Right ventricle myocardium inferior (tissue), 1 donor: ENCODE measurements at places on chromosomes 1 and 21.
A peak's percentile ranks its signal among the peaks of the same experiment; 100 is the strongest.

- DNase-seq: no peak
These were observed 49.0 kb downstream of the CACHD1 start for GRCh38 chr1:64518692-64519481.

DNA sequence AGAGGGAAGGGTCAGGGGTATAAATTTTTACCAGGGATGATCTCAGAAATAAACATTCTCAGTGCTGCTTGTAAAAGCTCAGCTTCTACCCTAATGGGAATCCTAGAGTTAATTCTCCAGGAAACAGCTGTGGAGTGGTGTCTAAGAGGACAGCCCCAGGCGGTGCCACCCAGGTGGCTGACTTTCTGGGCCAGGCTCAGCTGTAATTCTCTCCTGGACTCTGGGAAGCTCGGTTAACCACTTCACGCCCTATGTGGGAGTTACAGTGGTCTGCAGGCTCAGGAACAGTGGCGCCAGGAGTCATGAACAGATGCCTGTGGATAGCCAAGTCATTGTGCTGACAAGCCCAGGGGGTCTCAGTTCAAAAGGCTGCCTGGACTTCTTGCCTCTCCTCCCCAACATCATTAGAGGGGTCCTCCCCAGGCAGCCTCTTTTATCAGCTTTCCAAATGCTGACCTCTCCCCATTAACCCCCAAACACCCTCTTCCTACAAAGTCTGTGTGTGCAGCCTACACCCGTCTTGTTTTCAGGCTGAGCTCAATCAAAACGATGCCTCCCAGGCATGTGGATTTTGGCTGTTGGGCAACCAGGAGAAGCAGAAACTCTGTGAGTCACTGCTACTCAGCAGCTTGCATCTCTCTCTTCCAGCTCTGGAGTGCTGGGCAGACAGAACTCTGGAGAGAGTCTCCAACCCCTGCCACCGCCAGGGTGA, 1.2 kb downstream of the HHIPL2 start:
- no peak for DNase-seq

GRCh38 chr1:14110040-14110439, 410.1 kb downstream of the PRDM2 start:
- DNase-seq: no peak

- no peak for DNase-seq
These were observed at the start of gene NR5A2 for GRCh38 chr1:200027264-200027823. NR5A2 (plus strand) TSS chr1:200027710; CDS start chr1:200027848, 138 bp downstream.

DNA sequence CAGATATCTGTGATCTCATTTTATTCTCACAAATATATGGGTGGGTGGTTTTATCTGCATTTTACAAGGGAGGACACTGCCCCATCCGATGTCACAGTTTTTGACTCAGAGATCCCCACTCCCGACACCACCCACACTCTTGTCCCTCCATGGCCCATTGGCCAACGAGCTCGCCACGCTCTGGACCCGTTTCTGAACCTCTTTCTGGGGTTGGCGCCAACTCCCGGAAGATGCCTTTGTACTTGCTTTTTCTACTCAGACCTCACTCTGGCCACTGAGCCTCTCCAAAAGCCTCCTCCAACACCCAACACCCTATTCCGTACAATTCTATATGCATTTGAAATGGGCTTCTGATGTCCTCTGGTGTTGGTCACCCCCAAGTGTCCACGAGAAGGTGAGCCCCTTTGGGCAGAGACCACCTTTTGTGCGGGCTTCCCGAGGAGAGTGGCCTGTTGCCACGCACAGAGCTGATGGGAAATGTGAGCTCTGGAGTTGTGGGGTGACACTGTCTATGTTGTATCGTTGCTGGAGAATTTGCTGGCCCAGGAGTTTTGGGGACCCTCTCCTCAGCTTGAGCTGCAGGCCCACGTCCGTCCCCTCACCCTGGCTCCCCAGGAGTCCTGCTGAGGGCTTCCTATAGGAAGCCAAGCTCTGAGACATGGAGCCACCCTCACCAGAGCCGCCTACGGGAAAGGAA, 366.9 kb upstream of the VAMP3 start:
- no peak for DNase-seq

GRCh38 chr1:71039661-71040262, 7.9 kb downstream of the PTGER3 start:
- no peak for DNase-seq

DNA sequence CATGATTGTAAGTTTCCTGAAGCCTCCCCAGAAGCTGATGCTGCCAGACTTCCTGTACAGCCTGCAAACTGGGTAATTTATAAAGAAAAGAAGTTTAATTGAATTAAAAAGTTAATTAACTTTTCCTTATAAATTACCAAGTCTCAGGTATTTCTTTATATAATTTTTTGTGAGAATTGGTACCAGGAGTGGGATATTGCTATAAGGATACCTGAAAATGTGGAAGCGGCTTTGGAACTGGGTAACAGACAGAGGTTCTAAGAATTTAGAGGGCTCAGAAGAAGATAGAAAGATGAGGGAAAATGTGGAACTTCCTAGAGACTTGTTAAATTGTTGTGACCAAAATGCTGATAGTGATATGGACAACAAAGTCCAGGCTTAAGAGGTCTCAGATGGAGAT, 163.1 kb downstream of the PTPRU start:
- no peak for DNase-seq

- DNase-seq: peak; percentile 91
These were observed at the start of gene COL6A1 for GRCh38 chr21:45981151-45982091. COL6A1 (plus strand) TSS chr21:45981770; CDS start chr21:45981851, 81 bp downstream.

DNA sequence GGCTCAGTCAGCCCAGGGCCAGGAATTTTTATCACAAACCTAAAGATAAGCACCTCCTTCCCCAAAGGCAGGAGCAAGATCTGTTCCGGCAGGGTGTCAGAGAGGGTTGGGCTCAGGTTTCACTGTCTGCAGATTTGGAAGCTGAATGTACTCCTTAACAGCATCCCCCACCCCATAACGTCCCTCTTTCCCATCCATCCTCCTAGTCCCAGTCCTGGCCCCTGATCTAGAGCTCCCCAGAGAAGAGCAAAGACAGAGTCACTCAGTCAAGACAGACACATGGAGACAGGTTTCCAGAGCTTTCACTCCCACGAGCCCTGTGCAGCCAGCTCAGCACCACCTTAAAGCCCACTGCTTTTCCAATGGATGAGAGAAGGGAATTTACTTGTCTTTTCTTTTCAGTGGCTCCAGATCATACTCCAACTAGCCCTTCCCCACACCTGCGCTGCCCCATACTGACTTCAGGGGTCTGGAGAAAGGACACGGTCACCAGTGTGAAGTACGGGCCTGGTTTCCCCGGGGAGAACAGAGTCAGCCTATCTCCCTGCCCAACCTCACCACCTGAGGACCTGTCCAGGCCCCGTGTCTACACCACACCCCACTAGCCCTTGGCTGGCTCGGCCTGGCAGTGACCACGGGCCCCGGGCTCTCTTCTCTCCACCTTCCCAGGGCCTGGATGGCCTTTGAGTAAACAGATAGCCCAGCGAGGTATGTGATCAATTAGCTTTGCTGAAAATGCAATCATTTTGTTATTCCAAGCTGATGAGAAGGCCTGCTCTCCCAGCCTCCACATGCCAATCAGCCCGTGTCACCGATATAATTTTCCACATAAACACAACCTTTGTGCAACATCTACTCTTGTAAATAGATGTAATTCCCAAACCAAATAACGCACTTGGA, 249.1 kb downstream of the FOXD2 start:
- no peak for DNase-seq

DNA sequence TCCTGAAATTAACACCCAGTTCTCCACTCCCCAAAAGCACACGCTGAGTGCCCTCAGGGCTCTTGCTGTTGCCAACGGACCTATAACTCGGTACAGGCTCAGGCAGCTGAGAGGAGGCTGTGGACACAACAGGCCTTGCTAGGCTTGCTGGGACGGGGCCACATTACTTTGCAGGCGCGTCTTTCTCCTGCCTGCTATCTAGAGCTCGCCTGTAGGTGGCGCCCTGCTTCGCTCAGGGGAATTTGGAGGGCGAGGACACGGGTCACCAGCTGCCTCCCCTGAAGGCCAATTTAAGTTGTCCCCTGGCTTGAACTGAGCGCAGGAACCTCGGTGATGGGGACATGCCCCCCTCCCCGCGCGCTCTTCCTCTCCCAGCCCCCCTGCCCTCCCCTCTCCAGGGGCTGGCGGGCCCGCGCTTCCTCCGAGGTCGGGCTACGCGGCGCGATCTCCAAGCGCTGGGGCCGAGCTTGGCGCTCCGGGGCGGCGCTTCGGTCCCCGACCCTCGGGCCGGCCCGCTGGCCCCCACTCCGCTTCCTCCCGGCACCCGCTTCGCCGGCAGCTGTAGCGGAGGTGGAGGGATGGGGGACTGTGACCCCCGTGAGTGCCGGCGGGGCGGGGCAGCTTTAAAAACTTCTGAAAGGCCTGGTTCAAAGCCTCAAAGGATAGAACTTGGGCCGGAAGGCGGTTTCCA, 32.4 kb upstream of the NFIA start:
- DNase-seq: peak; percentile 96

GRCh38 chr1:181131255-181131941, 42.9 kb downstream of the IER5 start:
- no peak for DNase-seq

DNA sequence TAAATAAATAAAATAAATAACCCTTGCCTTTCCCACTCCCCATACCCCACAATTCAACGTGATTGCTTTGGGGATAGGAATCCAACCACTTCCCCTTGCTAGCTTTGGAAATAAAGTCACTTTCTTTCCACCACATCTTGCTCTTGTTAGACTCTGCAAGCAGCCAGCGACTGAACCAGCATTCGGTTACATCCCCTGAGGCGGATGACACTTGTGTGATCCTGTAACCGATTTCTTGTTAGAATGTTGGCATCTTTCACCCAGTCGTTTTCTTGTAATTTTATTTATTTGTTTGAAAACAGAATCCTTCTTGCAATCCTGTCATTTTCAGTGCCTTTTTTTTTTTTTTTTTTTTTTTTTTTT, 1.6 kb upstream of the IFNGR2 start:
- no peak for DNase-seq

DNA sequence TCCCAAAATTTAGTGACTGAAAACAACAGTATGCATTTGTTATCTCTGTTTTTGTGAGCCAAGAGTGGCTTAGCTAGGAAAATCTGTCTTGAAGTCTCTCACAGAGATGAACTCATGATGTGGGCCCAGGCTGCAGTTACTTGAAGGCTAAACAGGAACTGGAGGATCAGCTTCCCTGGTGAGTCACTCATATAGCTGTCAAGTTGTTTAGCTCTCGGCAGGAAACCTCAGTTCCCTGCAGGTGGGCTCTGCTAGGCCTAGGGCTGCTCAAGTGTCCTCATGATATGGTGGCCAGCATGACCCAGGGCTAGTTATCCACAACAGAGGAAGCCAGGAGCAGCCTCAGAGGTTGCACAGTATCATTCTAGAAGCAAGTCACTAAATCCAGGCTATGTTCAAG, 30.2 kb upstream of the DDX59 start:
- no peak for DNase-seq

DNA sequence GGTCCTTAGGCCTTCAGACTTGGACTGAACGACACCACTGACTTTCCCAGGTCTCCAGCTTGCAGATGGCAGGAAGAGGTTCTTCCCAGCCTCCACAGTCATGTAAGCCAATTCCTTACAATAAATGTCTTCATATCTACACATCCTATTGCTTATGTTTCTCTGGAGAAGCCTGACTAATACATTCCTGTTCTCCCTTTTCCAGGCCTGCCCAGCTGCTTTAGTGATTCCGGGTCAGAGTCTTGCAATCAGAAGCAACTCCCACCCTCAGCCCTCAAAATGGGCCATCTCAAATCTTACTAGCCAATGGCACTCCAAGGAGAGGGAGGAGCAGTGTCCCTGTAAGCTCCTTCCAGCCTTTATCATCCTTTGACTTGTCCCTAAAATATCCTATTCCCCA, 16.4 kb upstream of the CPT2 start:
- no peak for DNase-seq

- no peak for DNase-seq
These were observed 240.6 kb upstream of the TMEM51 start for GRCh38 chr1:14912839-14913481.

- DNase-seq: no peak
These were observed 22.3 kb downstream of the CDC42 start for GRCh38 chr1:22074803-22075202.

DNA sequence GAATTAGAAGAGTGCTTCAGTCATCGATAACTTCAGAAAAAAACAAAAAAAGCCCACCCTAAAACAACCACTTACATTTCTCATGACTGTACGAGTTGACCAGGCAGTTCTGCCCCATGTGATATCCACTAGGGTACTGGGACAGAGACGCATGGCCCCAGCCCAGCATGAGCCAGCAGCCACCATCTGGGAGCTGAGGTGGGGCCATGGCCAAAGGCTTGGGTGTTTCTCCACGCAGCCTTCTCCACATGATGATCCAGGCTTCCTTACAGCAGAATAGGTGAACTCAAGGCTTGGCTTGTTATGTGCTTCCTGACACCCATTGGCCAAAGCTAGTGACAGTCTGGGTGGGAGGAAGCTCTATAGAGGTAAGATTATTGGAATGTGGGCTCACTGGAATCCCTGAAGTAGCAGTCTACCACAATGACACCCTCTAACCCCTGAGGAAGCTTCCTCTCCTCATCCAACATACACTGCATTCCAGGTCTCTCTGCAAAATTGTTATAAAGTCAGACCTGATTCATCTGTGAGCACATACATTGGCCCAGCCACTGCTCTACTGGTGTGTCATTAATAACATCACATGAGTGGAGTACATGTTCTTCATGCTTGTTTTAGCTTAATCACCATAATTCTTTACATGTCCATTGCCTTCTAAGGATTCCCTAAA, 66.3 kb upstream of the NTPCR start:
- no peak for DNase-seq

- no peak for DNase-seq
These were observed 34.1 kb downstream of the TRIT1 start for GRCh38 chr1:39849203-39849602.

GRCh38 chr1:7863756-7864328, 11.0 kb upstream of the UTS2 start:
- no peak for DNase-seq

- no peak for DNase-seq
These were observed 174.6 kb downstream of the KCNK2 start for GRCh38 chr1:215256936-215257679.

DNA sequence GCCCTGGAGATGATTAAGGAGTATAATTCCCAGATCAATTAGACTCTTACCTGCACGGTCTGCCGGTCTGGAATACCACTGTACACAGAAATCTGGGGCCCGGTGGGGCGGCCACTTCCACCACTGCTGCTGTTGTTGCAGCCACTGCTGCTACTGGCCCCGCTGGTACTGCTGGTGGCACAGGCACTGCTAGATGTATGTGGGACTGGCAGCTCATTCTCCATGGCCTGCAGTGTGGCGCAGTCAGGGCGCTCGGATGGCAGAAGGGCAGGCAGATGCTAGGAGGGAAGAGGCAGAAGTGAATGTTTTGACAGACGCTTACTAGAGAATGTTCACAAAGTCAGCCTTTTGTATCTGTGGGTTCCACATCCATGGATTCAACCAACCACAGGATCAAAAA, 54.4 kb upstream of the A3GALT2 start:
- no peak for DNase-seq

- no peak for DNase-seq
These were observed 3.7 kb downstream of the PLPPR4 start for GRCh38 chr1:99268021-99268420.
